ENCODE measurements at places on chromosomes 5 and 9.

- no peak for DNase-seq
Observed at GRCh38 chr5:35678661-35679060, 61.0 kb downstream of the SPEF2 start.

GRCh38 chr5:127517110-127517479 is 345 bp upstream of the PRRC1 start:
- no peak for DNase-seq

GRCh38 chr5:178284996-178285395 is 52.4 kb upstream of the PHYKPL start:
- no peak for DNase-seq

DNA sequence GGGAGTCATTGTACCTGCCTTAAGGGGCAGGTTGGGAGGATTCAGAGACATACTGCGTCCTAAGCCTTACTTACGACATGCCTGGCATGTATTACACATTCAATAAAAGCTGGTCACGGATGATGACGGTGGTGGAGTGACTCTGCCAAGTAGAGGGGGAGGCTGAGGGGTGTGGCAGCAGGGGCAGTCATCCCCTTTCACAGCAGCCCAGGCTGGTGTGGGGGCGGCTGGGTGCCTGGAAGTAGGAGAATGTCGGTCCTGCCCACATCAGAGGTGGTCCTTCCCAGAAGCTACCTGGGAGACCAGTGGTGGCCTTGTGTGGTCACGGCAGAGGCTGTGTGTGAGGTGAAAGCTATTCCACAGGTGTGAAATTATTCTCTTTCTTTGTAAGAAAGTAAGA is 8.9 kb downstream of the ZBTB34 start:
- no peak for DNase-seq

DNA sequence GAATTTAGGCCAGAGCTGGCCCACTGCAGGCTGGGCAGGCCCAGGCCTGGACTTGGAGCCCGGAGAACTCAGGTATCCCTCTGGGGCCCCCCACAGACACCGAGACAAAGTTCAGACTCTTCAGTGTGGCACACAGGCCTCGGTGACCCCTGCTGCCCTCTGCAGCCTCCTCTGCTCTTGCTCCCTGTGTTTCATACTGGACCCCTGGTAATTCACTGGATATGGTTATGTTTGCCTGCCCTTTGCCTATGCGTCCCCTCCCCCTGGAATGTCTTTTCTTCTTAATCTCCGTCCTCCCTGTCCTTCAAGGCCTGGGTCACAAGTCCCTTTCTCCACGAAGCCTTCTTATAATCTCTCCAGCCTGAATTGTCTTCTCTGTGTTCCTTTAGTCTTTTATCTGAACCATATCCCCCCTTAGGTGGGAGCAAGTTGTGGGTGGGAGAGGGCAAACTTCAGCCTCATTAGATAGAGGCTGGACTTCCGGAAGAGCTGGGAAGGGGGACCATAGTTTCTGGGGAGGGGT is 30.1 kb downstream of the GSN start:
- no peak for DNase-seq

Measured in H9 (cell line).